ENCODE measurements at places on chromosomes 13 and 19.

DNA sequence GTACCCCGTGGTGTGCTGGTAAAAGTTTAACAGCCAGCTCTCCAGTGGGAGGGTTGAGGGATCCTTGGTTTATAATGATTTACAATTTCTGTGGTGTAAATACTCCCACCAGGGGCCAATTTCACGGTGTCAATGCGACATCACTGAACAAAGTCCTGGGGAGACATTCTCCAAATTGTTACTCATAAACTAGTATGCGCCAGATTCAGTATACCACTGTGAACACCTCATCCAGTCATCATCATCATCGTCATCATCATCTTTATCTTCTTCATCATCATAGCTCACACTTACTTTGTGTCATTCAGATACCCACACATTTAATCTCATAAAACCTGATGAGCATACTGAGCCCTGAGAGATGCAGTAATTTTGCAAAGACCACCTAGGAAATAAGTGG, 17.2 kb upstream of the TNFSF14 start:
- no peak for DNase-seq

GRCh38 chr13:106117035-106117434, 418.4 kb downstream of the EFNB2 start:
- DNase-seq, result no peak

DNA sequence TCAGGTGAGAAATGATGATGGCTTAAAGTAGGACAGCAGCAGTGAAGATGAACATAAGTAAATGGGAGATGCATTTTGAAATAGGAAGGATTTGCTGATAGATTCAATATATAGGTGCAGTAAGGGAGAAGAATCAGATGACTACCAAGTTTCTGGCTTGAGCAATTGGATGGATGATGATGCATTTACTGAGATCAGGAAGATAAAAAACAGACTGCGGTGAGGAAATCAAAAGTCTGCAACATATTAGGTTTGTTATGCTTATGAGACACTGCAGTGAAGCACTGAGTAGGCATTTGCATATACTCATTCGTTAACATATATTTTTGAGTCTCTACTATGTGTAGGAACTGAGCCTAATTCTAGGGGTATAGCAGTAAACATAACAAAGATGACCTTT, 184.2 kb downstream of the LACC1 start:
- no peak for DNase-seq

GRCh38 chr13:48840366-48840765, 135.3 kb upstream of the FNDC3A start:
- DNase-seq, result no peak

GRCh38 chr19:2477141-2477710, 1.3 kb downstream of the GADD45B start:
- DNase-seq, result peak; percentile 63

- DNase-seq, result no peak
Measured at GRCh38 chr13:74372511-74372910, 238.3 kb upstream of the KLF12 start.

GRCh38 chr13:79901336-79901735, 420.4 kb downstream of the NDFIP2 start:
- no peak for DNase-seq

GRCh38 chr19:5621311-5621944, 1.1 kb downstream of the SAFB2 start:
- DNase-seq, result peak; percentile 55

DNA sequence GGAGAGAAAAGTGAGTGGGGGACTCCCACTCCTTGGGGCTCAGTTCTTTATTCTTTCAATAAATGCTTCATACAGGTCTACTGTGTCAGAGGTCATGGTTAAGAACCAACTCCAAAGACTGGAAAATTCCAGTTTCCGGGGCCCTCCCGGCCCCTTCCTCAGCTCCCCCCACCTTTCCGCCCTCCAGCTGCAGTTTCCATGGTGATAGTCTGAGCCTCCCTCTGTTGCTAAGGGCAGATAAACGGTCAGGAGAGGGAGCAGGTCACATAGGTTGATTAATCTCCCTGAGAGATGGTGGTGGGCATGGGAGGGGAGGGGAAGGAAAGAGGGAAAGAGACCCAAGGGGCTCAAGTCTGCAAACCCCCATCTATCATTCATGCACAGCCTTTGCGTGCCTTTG, 131.5 kb upstream of the USP29 start:
- no peak for DNase-seq

- no peak for DNase-seq
Measured at GRCh38 chr13:53198017-53198416, 169.4 kb downstream of the OLFM4 start.

GRCh38 chr13:97875218-97875617, 78.3 kb upstream of the IPO5 start:
- DNase-seq, result no peak

GRCh38 chr13:45300190-45300985, 40.6 kb downstream of the TPT1 start:
- no peak for DNase-seq

- DNase-seq, result no peak
Measured at GRCh38 chr13:52399708-52400107, 6.3 kb downstream of the THSD1 start.

GRCh38 chr19:36128392-36128736, 11.5 kb upstream of the CAPNS1 start:
- DNase-seq, result peak; percentile 63

DNA sequence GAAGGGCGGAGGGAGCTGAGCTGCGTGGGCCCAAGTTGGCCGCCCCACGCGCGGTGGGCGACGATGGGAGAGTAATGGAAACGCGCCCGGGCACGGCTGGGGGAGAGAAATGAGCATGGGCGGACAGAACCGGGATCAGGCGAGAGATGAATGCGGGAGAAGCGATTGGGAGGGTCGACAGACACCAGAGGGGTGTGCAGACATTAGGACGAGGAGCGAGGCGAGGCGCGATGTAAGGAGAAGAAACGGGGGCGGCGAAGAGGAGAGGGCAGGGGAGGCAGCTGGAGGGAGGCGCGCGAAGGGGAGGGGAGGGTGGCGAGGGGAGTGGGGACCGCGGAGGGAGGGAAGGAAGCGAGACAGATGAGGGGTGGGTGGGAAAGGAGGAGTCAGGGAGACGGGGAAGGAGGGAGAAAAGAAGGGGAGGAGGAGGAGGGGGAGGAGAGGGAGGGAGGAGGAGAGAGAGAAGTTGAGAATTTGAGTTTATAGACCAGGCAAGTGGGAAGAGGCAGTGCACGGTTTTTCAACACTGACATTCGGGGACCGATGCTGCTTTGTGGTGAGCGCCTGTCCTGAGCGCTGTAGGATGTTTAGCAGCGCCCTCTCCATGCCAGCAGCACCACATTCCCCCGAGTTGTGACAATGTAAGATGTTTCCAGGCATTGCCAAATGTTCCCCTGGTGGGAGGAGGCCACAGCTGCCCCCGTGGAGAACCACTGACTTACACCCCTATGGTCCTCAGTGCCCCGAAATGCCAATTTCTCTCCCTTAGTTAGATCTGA, at the start of gene SHISA7:
SHISA7 (minus strand) TSS at position 256 of the 779 bp plus-strand sequence. CDS start 437 bp downstream, outside the sequence.
- no peak for DNase-seq

DNA sequence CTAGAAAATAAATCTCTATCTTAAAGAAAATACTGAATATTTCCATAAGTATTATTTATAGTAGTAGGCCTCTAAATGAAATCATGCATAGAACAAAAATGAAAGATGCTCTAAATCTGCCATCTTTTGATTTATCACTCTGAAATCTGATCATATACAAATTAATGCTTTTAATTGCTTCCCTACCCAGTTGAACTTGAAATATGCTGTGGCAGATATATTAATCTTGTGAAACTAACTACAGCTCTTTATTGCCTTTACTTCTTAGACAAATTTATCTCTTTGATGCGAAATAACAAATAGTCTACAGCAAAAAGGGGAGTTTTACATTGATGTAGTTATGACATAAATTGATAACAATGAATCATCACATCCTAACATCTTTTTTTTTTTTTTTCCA, 510.7 kb upstream of the SLITRK6 start:
- DNase-seq, result no peak

DNA sequence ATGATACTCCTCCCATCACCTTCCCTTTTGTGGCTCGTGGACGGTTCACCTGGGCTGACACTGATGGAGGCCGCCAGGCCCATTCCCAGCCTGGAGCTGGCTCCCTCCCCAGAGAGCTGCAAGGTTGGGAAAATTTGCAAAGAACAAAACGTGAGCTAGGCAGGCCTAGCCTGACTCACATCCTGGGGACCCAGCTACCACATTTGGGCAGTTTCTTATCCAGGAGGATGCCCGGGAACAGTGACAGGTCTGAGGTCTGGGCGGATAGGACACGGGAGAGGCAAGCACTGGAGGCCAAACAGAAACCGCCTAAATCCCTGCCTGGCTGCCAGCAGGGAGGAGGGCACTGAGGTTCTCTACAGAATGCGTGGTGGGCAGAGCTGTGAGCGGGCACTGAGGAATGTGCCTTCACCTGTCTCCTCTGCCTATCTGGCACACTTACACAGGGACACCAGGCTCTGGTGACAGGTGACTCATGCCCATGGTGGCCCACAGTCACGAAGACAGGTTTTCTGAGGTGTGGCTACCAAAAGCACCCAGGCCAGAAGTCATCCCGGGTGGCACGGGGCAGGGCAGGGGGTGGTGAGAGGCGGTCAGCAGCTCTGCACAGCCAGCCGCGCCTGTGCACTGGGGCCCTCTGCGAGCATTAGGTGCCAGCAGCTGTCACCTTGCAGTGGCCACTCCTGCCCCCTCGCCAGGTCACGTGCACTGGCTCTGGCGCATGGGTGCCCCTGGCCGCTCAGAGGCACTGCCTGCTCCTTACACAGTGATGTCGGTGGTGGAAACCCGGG, 23.2 kb downstream of the SH3GL1 start:
- no peak for DNase-seq

DNA sequence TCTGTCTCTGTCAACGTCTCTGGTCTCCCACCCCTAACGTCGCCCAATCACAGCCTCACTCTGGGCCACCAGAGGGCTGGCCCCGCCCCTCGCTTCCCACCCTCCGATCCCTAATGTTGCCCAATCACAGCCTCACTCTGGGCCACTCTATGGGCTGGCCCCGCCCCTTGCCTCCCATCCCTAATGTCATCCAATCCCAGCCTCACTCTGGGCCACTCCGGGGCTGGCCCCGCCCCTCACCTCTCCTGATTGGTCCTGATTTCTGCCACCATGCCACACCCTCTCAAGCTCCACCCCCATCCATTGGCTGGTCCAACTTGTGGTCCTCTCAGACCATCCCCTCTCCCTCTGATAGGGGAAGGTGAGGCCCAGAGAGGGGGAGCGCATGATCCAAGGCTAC, 24.9 kb downstream of the CELF5 start:
- no peak for DNase-seq

- no peak for DNase-seq
Measured at GRCh38 chr19:32928806-32929205, 43.0 kb downstream of the CEP89 start.

DNA sequence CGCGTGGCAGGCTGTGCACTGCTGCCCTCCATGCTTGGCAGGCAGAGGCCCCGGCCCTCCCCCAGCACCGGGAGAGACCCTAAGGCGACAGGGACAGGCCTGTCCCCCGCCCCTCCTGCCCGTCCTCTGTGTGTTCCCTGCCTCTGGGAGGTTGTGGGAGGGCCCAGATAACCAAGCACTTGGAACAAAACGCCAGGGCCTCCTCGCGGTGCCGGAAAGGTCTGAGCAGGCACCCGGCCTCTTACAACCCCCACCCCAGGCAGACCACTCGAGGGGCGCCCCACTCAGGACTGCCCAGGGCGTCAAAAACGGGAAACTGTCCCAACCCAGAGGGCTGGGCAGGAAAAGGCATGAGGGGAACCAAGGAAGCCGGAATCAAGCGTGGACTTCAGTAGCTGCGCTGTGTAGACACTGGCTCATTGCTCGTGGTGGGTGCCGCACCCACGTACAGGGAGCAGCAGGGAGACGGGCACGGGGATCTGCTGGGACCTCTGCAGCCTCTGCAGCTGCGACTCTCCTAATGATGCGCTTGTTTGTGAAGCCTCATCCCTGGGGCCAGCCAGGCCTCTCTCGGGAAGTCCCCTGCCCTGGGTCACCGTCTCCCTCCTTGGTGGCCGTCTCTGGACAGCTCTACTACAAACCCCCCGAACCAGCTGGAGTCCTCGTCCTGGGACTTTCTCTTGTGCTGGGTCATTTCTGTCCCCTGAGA, 20.0 kb downstream of the GNA11 start:
- DNase-seq, result no peak

- DNase-seq, result peak; percentile 91
Measured at GRCh38 chr19:49937750-49938381, 8.6 kb upstream of the NUP62 start.

- no peak for DNase-seq
Measured at GRCh38 chr19:18435178-18435841, 2.6 kb downstream of the ISYNA1 start.

DNA sequence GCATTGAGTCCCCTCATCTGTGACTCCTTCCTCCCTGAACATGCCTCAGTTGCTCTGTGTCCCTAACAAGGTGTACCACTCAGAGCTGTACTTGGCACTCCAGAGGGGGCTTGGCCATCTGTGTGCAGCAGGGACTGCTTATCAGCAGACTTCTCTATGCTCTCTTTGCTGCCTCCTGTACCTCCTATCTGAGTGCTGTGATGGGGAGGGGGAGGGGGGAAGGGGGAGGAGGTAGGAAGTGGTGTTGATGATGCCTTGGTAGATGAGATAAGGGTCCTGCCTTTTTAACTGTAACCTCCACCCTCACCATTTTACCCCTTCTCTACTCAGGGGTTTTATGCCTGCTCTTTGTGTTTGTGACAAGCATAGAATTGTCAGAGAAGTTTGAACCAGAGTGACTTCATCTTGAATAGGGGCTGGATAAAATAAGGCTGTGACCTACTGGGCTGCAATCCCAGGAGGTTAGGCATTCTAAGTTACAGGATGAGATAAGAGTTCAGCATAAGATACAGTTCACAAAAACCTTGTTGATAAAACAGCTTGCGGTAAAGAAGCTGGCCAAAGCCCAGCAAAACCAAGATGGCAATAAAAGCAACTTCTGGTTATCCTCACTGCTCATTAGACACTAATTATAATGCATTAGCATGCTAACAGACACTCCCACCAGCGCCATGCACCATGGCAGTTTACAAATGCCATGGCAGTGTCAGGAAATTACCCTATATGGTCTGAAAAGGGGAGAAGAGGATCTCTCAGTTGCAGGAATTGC, 13.2 kb downstream of the PCDH8 start:
- no peak for DNase-seq

- DNase-seq, result no peak
Measured at GRCh38 chr19:6958791-6959190, 62.4 kb downstream of the MBD3L2B start.

GRCh38 chr13:110228936-110229904, 77.7 kb downstream of the COL4A1 start:
- DNase-seq, result no peak

- DNase-seq, result no peak
Measured at GRCh38 chr19:3413796-3414327, 47.5 kb downstream of the NFIC start.

GRCh38 chr19:11460207-11460606, 20.6 kb downstream of the ELAVL3 start:
- DNase-seq, result no peak

DNA sequence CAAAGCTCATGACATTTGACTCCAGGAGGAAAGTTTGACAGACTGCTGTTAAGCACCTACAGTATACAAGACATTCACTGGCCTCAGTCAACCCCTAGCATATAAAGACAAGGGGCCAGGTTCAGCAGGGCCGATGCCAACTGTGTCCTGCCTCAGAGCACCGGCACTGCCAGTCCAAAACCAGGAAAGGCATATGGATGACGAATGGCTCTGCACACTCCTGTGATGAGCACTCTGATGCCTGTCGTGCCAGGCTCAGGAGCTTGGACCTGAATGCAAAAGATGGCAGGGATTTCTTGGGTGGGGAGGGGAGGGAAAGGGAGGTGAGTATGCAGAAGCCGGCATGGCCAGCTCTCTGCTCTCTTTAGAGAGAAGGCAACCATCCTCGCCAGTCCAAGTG, 38.9 kb downstream of the COL4A1 start:
- DNase-seq, result no peak

Data from ecto neural progenitor cell (in vitro differentiated cells).